ENCODE measurements at places on chromosomes 7 and 10.
A peak's percentile ranks its signal among the peaks of the same experiment; 100 is the strongest.

GRCh38 chr7:50368366-50368765, 63.9 kb downstream of the IKZF1 start:
- no peak for DNase-seq

DNA sequence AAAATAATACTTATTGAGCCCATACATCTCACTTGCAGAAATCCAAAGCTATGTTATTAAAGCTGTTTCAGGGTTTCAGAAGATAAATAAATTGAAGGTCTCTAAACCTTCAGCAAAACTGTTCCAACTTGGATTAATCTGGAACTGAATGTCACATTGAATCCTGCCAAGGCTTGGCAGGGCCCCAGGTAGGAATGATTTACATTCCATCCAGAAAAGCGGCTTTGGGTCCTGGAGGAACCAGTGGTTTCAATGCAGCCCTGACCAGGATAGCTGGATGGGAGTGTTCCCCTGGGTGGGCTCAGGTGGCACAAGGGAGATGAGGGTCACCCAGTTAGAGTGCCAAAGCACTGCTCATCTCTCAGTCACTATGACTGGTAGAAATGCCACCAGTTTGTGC, 37.0 kb upstream of the TMEM72 start:
- no peak for DNase-seq

DNA sequence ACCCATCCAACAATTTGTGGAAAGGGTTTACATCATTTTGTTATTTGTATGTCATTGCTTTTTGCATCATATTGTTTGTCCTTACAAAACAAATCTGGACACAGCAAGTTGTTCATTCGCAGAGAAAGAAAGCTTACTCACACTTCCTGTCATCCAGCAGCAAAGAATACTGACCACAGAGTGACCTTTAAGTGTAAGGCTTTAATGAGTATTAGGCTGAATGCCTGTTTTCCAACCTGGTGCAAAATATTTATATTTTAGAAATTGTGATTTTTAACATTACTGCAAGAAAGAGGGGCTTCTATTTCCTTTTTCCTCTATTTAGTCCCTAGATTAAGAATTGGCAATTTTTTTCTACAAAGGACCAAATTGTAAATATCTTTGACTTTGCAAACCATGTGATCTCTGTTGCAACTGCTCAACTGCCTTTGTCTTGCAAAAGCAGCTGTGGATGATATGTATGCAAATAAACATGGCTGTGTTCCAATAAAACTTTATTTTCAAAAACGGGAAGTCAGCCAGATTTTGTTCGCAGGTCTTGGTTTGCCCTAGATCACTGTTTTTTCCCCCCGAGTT, 27.8 kb upstream of the ITGB1 start:
- peak; percentile 94 for DNase-seq

DNA sequence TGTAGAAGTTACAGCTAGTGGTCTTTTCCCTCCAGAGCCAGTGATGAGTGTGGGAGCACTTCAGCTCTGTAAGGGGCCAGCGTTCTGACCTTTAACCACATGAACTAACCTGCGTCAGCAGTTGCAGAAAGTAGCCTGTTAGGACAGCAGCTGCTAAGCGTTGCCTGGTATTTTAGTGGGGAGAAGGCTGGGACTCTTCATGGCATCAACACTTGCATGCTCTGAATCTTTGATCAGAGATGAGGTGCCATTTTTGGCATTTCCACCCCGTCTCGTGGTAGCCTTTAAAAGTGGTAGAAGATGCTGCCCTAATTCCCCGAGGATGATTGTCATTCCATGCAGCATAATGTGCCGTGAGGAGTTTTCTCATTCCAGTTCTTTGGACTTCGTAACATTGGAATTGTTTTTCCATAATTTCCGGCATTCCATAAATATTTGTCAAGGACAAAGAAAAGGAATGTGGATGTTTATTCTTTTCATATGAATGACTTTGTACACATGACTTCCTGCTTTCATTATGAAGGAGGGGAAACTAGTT, 92.2 kb downstream of the AVL9 start:
- no peak for DNase-seq

- no peak for DNase-seq
Observed at GRCh38 chr7:73354196-73354595, 26.2 kb downstream of the FKBP6 start.

GRCh38 chr7:101240226-101241014, 2.8 kb upstream of the CLDN15 start:
- DNase-seq, result no peak

- peak; percentile 19 for DNase-seq
Observed at GRCh38 chr7:142855756-142856564, 1.1 kb downstream of the EPHB6 start.

DNA sequence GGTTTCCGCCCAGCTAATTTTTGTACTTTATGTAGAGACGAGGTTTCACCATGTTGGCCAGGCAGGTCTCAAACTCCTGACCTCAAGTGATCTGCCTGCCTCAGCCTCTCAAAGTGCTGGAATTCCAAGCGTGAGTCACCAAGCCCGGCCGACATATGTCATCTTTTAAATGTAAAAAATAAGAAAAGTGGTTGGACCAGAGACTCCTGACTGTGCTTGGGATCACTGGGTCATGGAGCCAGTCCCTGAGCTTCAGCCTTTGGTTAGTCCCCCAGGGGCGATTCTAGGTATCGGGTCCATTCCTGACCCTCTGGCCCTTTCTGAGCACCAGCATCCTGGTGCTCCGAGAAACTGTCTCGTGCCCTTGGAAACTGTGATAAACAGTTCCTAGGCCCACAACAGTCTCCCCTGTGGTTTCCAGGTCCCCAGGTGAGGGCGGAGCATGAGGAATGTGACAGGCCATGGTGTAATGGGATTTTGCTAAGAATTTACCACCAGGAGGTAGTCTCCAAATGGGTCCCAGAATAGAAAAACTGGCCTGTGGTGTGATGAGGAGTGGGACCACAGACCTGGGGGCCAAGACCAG, 32.8 kb downstream of the UBTD1 start:
- no peak for DNase-seq

GRCh38 chr7:90919816-90920215, 323.7 kb downstream of the CDK14 start:
- DNase-seq, result no peak

DNA sequence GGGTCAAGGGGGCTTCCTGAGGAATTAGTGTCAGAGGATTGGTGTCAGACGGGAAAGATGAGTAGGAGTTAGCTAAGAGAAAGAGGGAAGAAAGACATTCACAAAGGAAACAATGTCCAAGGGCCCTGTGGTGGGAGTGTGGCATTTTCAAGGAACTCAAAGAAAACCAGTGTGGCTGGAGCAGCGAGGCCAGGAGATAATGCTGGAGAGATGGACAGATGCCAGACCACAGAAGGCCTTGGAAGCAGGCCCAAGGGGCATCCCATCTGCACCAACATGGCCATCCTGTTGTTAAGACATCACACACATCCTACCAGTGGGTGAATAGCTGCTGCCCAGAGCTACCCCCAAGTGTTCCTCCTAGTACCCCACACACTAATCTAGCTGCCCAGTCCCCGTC, 36.1 kb upstream of the CUL1 start:
- no peak for DNase-seq

- DNase-seq, result no peak
Observed at GRCh38 chr7:93622036-93623033, 47.8 kb upstream of the CALCR start.

GRCh38 chr7:99267841-99268576, 4.6 kb upstream of the MYH16 start:
- no peak for DNase-seq

DNA sequence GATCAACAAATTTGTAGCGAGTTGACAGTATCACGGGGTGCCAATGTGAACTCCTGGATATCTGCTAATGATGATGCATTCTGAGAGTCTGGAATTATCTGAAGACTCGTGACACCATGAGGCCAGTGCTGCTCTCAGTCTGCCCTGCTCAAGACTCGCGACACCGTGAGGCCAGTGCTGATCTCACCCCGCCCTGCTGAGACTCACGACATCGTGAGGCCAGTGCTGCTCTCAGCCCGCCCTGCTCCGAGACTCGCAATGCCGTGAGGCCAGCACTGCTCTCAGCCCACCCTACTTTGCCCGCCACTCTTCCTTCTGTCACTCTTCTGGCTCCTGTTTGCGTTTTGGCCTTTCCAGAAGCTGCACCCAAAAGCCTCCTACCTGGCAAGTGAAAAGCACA, 411.8 kb downstream of the PTPRN2 start:
- no peak for DNase-seq

- DNase-seq, result no peak
Observed at GRCh38 chr7:155343150-155343549, 45.5 kb downstream of the INSIG1 start.

DNA sequence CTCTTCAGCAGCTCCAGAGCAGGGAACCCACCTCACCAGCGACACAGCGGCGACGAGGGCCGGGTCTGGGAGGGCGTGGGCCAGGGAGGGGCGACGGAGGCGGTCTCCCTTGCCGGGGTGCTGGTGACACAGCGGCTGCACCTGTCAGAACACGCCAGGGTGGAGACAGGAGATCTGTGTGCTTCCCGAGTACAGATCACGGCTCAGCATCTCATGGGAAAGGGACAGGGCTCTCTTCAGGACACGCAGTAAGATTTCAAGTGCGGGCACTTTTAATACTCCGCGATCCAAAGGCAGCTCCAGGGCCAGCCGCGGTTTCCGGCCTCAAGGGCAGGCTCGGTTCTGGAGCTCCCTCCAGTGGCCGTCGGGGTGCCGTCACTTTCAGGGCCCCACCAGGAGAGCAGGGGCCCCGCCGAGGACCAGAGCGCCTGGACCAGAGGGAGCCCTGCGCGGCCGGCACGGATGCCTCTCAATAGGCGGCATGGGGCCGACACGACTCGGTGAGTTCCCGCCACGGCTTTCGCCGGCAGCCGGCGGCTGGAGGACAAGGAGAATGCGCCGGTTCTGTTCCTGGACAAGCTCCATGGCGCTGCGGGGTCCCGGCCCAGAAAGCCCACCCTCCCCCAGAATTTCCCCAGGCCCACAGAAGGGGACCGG, 21.4 kb downstream of the GPR146 start:
- peak; percentile 94 for DNase-seq

DNA sequence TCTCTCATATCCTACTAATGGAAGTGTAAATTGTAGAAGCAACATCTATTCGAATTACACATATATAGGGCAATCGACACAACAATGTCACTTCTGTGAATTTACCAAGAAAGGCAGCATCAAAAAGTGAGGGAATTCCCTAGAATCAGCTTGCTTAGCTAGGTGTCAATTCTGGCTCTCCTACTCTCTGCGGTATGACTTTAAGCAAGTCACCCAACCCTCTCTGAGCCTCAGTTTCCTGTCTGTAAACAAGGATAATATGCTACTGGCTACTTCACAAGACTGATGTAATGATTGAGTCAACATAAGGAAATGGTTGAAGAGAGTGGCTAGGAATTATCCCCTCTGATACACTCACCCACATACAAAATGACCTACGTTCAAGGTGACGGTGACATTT, 19.4 kb downstream of the CCDC6 start:
- no peak for DNase-seq

GRCh38 chr10:116101616-116102315, 171.2 kb downstream of the GFRA1 start:
- DNase-seq, result no peak
